ENCODE measurements at places on chromosomes 12 and 14.

DNA sequence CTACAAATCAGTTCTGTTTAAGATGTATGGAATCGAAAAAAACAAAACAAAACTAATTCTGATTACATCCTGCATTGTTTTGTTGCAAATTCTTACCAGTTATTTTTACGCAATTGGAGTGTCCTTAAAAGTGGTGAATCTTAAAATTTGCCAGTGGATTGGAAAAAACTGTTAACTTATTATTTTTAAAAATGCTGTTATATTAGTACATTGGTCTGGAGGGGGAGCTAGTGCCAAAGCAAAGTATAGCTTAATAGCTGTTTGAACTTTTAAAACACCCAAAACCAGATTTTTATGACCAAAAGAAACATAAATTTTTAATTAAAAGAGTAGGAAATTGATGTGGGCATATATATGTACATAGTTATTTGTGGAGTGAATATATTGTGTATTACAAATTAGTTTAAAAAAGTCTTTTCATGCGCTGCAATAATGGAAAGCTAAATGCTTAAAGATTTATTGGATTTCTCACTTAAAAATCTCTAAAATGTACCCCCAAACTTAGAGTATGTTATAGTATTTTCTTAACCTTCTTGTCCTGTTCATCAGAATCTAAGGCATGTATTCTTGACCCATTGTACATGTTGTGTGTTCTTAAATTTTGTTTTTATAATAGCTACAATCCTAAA is 2.5 kb downstream of the FUT8 start:
- peak; percentile 83 for DNase-seq

GRCh38 chr12:70367258-70368141 is 1.4 kb downstream of the KCNMB4 start:
- DNase-seq = peak; percentile 34

GRCh38 chr12:45666816-45667215 is 62.7 kb upstream of the ARID2 start:
- DNase-seq = no peak

DNA sequence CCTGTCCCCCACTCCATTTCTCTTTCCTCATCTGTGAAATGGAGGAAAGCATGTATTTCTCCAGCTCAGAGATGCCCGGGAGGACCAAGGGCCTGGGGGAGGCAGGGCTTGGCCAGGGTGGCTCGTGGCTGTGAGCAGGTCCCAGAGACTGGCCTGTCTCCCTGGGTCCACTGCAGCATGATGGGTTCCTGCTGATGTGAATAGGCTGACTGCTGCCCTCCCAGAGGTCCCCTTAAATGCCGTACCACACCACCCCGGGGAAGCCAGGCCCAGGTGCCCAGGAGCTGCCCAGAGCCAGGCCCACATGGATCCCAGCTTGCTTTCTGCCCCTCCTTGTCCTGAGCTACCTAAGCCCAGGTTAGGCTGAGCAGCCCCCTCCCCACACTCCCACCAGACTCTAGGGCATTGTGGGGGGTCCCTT is 158.2 kb upstream of the C14orf180 start:
- no peak for DNase-seq

DNA sequence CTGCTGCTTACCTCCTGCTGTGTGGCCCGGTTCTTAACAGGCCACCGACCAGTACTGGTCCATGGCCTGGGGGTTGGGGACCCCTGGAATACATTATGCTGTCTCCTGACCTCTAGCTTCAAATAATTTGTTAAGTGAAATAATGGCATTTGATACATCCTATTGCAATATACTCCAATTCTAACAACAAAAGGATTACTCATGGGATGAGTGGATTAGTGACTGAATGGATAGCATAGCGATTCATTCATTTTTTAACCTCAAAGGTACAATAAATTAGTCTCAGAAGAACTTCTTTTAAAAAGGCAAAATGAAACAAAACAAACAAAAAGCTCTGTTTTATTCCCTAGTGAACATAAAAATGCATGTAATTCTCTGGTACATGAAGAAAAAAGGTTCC is 147.9 kb upstream of the PKP2 start:
- DNase-seq = no peak

GRCh38 chr12:20585913-20586312 is 109.2 kb upstream of the SLCO1C1 start:
- DNase-seq = no peak

DNA sequence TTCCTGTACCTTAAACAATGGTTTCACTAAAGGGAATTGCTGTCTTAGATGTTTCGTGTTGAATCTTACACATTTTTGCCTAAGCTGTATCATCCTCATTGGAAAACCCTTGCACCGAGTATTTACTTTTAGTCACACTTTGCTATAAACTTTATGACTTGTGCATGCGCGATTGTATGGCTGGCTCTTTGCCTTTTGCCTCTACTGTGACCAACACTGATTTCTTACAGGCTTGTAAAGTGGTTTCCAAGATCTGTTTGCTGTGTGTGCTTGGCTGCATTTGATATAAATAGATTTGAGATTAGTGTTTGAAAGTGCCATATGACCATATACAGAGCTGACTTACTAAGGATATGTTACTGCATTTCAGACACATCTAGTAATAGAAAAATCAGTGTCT is 40.5 kb downstream of the RASSF3 start:
- no peak for DNase-seq

DNA sequence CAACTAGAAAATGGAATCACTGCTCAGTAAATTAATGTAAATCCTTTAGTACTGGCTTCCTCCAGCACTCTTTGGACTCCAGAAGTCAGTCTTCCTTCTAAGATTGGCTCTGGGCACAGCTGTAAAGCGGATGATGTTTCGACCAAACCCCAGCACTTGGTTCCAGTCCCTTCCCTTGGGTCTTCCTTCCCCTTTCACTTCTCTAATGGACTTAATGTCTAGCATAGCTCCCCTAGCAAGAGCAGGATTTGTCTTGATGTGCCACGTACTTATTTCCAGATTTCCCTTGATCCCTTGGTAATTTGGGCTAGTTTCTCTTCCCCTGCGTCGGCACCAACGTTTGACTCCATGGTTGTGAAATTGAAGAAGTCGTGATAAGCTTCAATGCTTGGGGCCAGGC is 28.3 kb downstream of the C12orf75 start:
- no peak for DNase-seq

DNA sequence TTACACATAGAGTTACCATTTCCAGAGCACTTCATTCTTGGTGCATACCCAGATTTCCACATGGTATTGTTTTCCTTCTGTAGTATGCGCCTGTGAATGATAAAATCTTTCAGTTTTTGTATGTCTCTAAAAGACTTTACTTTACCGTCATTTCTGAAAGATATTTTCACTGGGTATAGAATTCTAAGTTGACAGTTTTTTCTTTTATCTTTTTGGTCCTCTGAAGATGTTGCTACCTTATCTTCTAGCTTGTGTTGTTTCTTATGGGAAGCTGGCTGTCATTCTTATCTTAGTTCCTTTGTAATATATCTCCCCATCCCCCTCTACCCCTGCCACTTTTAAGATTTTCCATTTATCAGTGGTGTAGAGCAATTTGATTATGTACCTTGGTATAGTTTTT is 36.7 kb downstream of the PRMT8 start:
- DNase-seq = no peak

- no peak for DNase-seq
These were observed 842 bp downstream of the OAS2 start for GRCh38 chr12:112979041-112979680.
